ENCODE measurements at places on chromosomes 7 and 10.

GRCh38 chr7:136353287-136353686 is 376.1 kb upstream of the MTPN start:
- DNase-seq = no peak

GRCh38 chr7:81529785-81530184 is 240.1 kb downstream of the HGF start:
- DNase-seq = no peak

DNA sequence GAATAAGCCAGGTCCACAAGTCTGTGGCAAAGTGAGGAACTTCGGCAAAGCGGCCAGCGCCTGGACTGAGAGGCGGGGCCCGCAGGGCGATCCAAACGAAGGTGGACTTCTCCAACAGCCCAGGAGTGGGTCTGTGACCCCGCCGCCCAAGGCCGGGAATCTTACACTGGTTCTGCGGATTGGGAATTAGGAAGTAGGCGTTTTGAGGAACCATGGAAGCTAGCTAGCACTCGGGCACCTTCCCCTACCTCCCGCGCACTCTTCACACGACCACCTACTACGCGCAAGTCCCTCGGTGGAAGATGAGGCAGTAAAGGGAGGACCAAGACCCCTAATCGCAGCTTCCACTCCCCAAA is 570 bp upstream of the ARF5 start:
- no peak for DNase-seq

- no peak for DNase-seq
Observed at GRCh38 chr7:14332155-14332554, 342.7 kb upstream of the ETV1 start.

DNA sequence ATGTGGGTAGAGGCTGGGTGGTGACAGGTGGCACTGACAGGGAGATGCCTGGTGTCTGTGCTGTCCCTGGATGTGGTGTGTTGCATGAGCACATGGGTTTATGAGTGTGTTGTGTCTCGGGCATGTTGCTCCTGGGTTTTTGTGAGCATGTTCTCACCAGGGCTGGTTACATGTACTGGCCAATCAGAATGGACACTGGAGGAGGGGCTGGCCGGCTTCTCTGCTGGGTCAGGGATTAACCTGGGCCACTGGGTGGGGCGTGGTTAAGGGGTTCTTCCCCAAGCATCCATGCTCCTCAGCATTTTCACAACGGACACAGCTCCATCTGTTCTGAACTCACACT is 20.8 kb upstream of the VOPP1 start:
- no peak for DNase-seq

Data from natural killer cell (primary cell).